Left ventricle myocardium inferior (tissue), 1 donor: ENCODE measurements at places on chromosomes 7 and 10. TPM values are rescaled to one million over a fixed set of nuclear protein-coding genes. Genes with fewer than 3 reads are reported as not detected.
A peak's percentile ranks its signal among the peaks of the same experiment; 100 is the strongest.

GRCh38 chr7:378551-379455 is 88.8 kb downstream of the FOXL3 start:
- no peak overlapping the region for H3K27ac ChIP-seq
- H3K4me3 ChIP-seq: peak overlapping the region; percentile 49
- no peaks in the 10 kb centered on the region for H3K36me3 ChIP-seq
- H3K4me1 ChIP-seq: peaks cover 19% of the 10 kb centered on the region
- no peak for DNase-seq

DNA sequence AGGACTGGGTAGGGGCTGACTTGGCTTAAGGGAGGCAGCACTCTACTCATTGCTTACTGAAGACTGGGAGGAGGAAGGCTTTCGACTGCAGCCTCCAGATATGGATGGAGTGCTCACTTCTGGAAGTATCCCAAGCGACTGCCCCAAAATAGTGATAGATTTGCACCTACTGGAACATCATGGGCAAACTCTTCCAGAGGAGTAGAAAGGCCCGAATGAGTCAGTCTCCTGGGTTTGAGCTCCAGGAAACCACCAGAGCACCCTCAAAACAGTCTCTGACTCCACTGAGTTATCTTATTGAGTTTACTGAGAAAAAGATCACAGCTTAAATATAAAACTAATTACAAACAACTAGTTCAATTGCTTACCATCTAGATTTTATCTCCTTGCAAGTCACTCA is 37.2 kb upstream of the PDLIM1 start:
- H3K4me3 ChIP-seq: no peak overlapping the region
- H3K27me3 ChIP-seq: no peaks in the 10 kb centered on the region
- peaks cover 100% of the 10 kb centered on the region for H3K4me1 ChIP-seq
- DNase-seq: no peak
- H3K36me3 ChIP-seq: peaks cover 65% of the 10 kb centered on the region

- no peaks in the 10 kb centered on the region for H3K36me3 ChIP-seq
- H3K27me3 ChIP-seq: no peaks in the 10 kb centered on the region
- no peak overlapping the region for H3K4me3 ChIP-seq
- H3K27ac ChIP-seq: no peak overlapping the region
These were observed 168.7 kb downstream of the CAMK1D start for GRCh38 chr10:12518024-12518423.

The CCNY gene
- 81.1 TPM for total RNA-seq

The ACSM6 gene
- not detected for total RNA-seq
